Stimulated activated CD8-positive, alpha-beta memory T cell treated with anti-CD3 and anti-CD28 coated beads, Interleukin-15, amount 100 ng/mL, for 24 hours (primary cell): ENCODE measurements at places on chromosomes 4 and X.

GRCh38 chrX:9557521-9557920 lies 92.7 kb downstream of the TBL1X start:
- no peak for DNase-seq

DNA sequence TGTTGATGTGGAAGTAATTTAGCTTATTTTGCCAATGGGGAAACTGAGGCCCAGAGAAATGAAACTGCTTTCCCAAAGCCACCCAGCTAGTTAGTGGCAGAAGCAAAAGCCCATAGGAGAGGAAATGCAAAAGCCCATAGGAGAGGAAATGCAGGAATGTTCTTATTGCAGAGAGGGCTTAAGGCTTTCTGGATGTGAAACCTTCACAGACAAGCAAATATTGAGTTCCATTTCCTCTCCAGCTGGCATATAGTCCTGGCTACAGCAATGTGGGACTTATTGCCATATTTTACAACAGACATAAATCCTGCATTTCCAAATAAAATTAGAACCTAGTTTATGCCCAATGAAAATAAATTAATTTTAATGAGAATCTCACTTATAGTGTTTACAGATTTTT lies 69.7 kb downstream of the TMEM154 start:
- no peak for DNase-seq

- DNase-seq = no peak
Measured at GRCh38 chr4:52889778-52890520, 27.8 kb downstream of the RASL11B start.

GRCh38 chr4:82266345-82266744 lies 107.4 kb downstream of the HNRNPD start:
- DNase-seq = no peak

GRCh38 chr4:7014815-7015214 lies 28.4 kb upstream of the TADA2B start:
- no peak for DNase-seq

DNA sequence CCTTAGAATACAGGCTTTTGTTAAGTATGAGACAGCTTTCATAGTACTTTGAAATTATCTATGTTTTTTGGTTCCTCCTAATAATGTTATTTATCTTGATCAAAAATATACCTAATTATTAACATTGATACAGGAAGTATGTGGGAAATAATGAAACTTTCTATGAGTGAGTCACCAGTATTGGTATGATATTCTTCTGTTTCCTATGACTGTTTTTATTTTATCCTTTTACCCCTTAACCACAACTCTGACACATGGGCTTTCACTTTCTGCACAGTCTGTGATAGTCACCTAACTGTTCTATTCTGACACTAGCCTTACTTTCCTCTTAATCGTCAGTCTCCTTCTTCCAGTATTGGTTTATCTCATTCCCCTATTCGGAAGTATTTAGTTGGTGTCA lies 4.7 kb downstream of the THAP9 start:
- DNase-seq = no peak

GRCh38 chrX:38561951-38562719 lies 793 bp downstream of the TSPAN7 start:
- DNase-seq = no peak

DNA sequence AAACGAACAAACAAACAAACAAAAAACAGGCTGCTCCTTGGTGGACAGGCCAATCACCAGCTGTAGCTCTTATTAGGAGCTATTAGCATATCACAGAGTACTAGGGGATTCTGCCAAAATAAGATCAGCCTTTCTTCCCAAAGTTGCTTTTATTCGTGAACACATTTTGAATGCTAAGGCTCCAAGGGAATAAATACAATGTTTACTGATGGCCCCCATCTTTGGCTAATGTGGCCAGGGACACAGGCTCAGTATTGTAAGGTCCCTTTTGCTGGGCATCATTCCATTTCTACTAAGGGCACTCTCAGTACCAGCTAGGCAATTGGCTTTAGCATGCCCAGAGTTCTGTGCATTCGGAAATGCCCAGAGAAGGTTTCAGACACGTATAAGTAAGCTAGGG lies 84.3 kb downstream of the GPC4 start:
- no peak for DNase-seq

- no peak for DNase-seq
Measured at GRCh38 chr4:22129454-22130029, 181.0 kb upstream of the KCNIP4 start.

DNA sequence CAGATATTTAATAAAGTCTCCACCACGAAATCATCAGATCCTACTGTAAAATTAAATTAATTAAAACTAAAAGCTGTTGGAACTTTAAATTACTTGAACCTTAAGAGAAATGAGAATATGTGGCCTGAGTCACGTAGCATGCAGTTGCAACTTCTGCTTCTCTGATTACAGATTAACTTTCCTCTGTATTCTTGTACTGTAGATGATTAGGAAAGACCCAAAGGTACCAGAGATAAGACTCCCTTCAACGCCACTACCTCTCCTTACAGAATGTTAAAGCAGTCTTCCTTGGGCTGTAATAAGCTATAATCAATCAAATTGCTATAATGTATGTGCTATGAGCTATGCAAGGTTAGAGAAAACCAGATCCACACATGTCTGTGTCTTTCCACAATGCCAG lies 47.9 kb downstream of the FAM13A start:
- DNase-seq = no peak

GRCh38 chr4:106953036-106953705 lies 82.9 kb downstream of the DKK2 start:
- no peak for DNase-seq

GRCh38 chrX:42276982-42277690 lies 353.8 kb upstream of the CASK start:
- no peak for DNase-seq

DNA sequence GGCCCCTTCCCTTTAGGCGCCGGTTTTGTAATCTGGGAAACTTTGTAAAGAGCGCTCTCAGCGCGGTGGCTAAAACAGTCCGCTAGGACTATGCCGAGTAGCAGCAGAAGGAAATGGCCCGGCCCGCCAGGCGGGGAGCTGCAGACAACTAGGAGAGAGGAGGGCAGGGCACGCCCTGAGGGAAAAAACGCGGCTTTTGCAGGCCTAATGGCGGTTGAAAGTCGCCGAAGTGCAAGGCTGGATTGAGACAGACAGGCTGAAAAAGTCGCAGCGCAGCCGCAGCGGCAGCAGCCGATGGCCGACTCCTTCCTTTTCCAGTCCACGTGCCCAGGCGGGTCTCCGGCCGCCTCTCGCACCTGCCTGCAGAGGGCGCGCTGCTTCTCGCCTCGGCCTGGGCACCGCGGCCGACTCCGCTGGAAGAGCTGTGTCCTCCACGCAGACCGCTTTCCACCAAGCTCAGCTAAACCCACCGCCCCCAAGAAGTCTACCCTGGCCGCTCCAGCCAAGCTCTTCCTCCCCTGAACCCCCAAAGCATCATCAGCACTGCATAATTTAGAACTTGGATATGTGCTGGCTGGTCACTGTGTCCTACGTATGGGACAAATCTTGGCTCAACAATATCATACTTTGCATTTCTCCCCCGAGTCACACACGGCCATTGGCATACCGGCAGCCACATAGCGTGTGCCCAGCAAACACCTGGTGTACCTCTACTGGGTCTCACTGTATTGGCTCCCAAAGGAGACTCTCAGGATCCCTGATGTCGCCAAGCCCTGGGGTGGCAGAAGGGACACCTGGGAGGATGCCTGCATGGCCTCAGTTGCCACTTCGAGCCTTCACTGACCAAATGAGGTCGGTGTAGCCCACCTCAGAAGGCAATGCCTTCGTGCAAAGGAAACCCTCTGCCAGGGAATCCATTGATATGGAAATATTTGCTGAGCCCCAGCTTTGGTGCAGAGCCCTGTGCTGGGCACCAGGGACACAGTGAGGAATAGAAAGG lies 14.5 kb downstream of the SLC25A5 start:
- DNase-seq = peak; percentile 43

GRCh38 chr4:182465114-182465513 lies 221.9 kb downstream of the TENM3 start:
- no peak for DNase-seq

- no peak for DNase-seq
Measured at GRCh38 chr4:142336251-142336934, 509.7 kb downstream of the INPP4B start.

GRCh38 chr4:36241771-36242170 lies 2.5 kb downstream of the ARAP2 start:
- no peak for DNase-seq

DNA sequence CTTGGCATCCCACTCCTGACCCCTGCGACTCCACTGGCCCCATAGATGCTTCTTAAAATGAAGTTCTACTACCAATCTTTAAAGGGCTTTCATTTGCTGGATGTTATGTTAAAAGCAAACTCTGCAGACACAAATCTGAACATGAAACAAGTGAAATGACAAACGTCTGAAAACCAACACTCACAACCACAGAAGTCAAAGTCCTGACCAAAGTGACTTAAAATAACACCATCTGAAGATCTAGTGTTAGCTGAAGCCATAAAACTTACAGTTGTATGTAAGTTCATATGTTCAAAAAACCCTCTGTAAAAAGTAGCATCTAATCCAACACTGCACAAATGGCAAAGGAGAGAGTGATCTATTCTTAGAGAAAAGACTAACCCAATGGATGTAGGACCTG lies 178.7 kb downstream of the SH3KBP1 start:
- no peak for DNase-seq

DNA sequence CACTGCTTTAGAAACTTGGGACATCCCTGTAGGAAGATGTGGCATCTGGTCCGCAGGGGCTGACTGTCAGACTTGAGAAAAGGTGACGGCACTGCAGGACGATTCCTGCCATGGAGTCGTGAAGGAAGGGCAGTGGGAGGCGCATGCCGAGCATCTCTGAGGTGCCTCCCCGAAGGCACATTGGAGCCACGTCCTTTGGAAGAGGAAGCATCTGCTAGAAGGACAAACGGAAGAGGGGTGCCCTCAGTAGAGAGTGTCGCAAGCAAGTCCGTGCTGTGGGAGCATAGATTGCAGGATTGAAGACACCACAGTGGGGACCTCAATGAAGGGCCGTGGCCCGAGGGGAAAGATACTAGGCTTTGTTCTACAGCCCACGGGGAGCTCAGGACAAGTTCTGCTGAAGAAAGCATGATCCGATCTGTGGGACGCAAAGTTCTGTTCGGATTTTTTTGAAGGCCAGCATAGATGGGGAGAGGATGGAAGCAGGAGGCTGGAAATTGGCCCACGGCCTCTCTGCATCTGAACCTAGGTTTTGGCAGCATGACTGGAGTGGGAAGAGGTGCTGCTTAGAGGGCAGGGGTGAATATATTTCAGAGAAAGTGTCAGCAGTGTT lies 24.2 kb upstream of the HELT start:
- no peak for DNase-seq

DNA sequence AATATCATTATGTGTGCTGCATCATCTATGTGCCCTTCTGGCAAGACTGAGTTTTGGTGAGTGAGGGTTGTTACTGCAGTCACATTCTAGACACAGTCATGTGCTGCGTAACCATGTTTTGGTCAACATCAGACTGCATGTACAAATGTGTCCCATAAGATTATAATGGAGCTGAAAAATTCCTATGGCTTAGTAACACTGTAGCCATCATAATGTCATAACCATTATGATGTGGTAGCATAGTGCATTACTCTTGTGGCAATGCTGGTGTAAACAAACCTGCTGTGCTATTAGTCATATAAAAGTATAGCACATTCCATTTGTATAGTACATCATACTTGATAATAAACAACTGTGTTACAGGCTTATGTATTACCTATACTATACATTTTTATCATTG lies 198.1 kb upstream of the NUDT6 start:
- no peak for DNase-seq

DNA sequence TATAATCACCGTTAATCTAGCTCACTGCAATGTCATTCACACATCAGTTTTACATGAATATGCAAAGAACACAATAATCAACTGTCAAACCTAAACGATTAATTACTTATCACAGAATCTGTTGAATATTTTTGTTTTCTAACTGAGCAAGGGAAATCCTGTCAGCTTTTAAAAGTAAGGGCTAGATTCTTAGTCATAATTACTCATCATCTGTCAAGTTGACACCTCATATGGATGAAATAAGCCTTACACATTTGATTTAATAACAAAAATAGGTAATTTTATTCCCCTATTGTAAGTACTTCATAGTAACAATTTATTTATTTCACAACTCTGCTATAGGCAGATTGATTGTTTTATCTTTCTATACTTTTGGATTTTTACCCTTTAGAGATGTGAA lies 32.7 kb downstream of the TMA16 start:
- DNase-seq = no peak

GRCh38 chr4:122156819-122157218 lies 4.7 kb downstream of the BLTP1 start:
- no peak for DNase-seq

GRCh38 chr4:115660465-115660864 lies 547.0 kb upstream of the NDST4 start:
- no peak for DNase-seq

DNA sequence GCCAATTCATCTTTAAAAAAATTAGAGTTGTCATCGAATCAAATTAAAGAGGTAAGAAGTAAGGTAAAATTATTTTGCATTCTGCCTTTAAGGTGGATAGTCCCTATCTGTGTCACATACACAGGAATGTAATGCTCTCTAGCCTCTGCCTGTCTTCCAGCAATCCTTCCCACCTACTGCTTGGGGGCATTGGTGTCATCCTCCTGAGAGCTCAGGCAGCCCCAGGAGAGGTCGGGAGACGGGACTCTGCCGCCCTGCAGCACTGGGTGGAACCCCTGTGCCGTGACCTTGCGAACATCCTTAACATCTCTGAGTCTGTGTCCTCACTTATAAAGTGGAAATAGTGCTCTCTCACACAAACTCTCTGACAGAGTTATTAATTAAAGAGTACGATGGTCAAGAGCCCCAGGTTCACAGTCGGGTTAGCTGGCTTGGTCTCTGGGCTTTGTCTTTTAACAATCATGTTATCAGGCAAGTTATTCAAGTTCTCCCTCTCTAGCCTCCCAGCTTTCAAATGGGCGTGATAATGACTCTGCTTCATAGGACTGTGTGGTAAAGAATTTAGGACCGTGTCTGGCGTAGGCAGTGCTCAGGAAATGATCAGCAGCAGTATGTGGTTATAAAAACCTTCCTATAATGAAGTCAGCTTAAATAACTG lies 10.2 kb downstream of the TLR3 start:
- no peak for DNase-seq

- DNase-seq = no peak
Measured at GRCh38 chrX:49237060-49237459, 1.8 kb downstream of the CCDC22 start.
